ENCODE measurements at places on chromosomes 16 and 17.

DNA sequence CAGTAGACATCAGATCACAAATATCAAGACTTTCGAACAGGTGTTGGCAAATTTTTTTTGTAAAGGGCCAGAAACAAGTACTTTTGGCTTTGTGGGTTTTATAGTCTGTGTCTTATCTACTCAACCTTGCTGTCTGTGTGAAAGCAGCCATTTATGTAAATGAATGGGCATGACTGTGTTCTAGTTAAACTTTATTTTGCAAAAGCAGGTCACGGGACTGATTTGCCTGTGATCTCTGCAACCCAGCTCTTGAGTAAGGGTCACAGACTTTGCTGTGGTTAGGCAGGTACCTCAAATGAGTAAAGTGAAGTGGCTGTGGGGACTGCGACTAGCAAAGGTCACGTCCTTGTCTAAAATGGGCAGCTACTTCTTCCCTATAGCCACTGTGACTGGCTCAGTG is 136.5 kb downstream of the FTO start:
- no peak for DNase-seq

- DNase-seq, result no peak
These were observed 6.4 kb downstream of the TBX4 start for GRCh38 chr17:61458421-61459141.

- no peak for DNase-seq
These were observed 8.8 kb upstream of the NR1D1 start for GRCh38 chr17:40108970-40109824.

GRCh38 chr16:53159781-53160436 is 105.1 kb downstream of the CHD9 start:
- peak; percentile 2 for DNase-seq

- no peak for DNase-seq
These were observed 38.4 kb upstream of the INTS2 start for GRCh38 chr17:61966191-61966590.

GRCh38 chr17:39580082-39580468 is 27.6 kb downstream of the NEUROD2 start:
- DNase-seq, result no peak

DNA sequence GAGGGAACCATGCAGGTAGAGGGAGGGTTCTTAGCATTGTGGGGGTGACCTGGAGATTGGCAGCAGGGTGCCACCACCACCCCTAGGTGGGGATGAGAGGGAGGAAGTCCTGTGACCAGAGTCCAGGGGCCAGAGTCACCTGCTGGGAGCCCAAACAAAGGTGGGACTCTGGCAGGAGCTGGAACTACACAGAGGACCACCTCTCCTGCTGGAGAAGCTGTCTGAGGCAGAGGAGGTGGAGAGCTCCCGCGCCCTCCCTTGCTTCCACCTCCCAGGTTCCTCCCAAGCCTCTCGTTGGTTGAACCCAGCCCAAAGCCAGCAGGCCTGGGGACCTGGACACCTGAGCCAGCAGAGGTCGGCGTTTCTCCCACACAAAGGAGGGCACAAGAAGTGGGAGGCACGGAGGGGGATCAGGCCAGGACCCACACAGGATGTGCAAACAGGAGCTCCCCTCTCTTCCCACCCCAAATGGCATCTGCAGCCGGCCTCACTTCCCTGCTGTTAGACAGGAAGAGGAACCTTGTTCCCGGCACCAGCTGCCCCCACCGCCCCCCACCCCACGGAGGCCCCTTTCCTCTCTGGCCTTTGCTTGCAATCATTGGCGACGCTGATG is 154.6 kb downstream of the SEC14L1 start:
- DNase-seq, result no peak

- no peak for DNase-seq
These were observed 493.9 kb downstream of the WWOX start for GRCh38 chr16:78593352-78593751.

GRCh38 chr17:19284005-19284959 is 47.1 kb downstream of the EPN2 start:
- no peak for DNase-seq

DNA sequence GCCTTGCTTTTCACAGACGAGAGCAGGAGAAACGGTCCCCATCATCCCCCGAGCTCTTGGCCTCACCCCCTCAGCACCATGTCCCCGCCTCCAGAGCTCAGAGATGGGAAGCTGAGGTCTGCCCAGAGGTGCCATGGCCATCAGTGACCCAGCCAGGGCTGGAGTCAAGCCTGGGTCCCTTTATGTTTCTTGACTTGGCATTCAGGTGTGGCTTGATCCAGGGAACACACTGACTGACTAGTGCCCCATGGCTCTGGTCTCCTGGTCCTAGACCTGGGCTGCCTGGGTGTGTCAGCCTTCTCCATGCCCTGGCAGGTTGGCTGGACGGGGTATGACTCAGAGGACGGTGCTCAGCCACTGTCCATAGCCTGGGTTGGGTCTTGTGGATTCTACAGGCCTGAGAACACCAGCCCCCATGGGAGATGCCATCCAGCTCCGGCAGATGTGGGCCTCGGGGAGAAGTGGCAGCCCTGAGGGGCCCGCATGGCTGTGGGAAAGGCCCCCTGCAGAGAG is 54.2 kb downstream of the ZFPM1 start:
- DNase-seq, result no peak

GRCh38 chr16:80319181-80319580 is 221.6 kb upstream of the DYNLRB2 start:
- DNase-seq, result no peak
